Right lobe of liver (tissue), 6 donors: ENCODE measurements at places on chromosomes 2 and 18. TPM values are rescaled to one million over a fixed set of nuclear protein-coding genes. Genes with fewer than 3 reads are reported as not detected.
A peak's percentile ranks its signal among the peaks of the same experiment; 100 is the strongest.

DNA sequence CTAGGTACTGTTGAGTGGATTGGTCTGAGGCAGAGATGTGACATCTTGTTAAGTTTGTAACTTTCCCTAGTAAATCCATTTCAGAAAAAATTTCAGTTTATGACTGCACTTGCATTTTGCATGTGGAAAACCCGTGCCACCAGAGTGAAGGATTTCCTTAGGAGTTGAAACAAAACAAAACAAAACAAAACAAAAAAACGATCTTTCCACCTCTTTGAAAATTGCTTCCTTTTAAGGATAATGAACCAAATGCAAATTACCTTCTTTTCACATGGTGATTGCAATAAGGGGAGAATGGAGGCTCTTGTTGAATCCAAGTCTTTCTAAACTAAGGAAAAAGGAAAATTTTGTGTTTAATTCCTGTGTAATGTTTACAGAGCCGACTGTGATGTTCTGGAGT, 43.2 kb downstream of the PHLPP1 start:
- no peak overlapping the region for H3K27ac ChIP-seq
- H3K4me1 ChIP-seq = peaks cover 10% of the 10 kb centered on the region
- H3K4me3 ChIP-seq = no peak overlapping the region

GRCh38 chr2:17892770-17893534, 14.5 kb downstream of the KCNS3 start:
- no peak overlapping the region for H3K27ac ChIP-seq
- H3K27me3 ChIP-seq = no peaks in the 10 kb centered on the region
- H3K4me3 ChIP-seq = no peak overlapping the region
- H3K4me1 ChIP-seq = no peaks in the 10 kb centered on the region

DNA sequence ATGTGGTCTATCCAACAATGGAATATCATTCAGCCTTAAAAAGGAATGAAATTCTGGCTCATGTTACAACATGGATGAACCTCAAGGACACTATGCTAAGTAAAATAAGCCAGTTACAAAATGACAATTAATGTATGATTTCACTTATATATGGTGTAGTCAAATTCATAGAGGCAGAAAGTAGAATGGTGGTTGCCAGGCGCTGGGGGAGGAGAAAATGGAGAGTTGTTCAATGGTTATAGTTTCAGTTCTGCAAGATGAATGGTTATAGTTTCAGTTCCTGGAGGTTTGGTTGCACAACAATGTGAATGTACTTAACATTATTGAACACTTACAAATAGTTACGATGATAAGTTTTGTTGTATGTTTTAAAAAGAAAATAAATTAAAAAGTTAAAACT, 79.2 kb upstream of the IL1R2 start:
- H3K27me3 ChIP-seq = no peaks in the 10 kb centered on the region
- DNase-seq = no peak
- no peaks in the 10 kb centered on the region for H3K4me1 ChIP-seq
- no peak overlapping the region for H3K4me3 ChIP-seq

DNA sequence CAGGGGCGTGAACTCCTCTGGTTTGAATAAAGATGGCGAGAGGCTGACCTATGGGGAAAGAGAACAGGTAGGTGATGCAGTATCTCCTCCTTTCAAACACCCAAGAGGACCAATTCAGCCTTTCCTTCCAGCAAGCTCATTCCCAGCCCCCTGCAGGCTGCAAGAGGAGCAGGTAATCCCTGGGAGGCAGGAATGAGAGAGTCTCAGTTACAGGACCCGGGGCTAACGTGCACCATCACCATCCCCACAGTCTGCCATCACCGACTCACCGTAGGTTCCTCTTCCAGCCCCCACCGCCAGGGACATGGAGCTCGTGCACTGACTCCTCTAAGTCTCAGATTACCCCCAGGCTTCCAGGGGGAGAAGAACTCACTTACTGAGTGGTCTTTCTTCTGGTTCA, 26.7 kb downstream of the XDH start:
- DNase-seq = no peak
- no peaks in the 10 kb centered on the region for H3K27me3 ChIP-seq
- H3K4me3 ChIP-seq = no peak overlapping the region

- no peaks in the 10 kb centered on the region for H3K27me3 ChIP-seq
- H3K4me1 ChIP-seq = no peaks in the 10 kb centered on the region
- H3K36me3 ChIP-seq = no peaks in the 10 kb centered on the region
- no peak for DNase-seq
- H3K27ac ChIP-seq = peak overlapping the region; percentile 65
These were observed 32.4 kb upstream of the IL1R1 start for GRCh38 chr2:102110171-102110570.

DNA sequence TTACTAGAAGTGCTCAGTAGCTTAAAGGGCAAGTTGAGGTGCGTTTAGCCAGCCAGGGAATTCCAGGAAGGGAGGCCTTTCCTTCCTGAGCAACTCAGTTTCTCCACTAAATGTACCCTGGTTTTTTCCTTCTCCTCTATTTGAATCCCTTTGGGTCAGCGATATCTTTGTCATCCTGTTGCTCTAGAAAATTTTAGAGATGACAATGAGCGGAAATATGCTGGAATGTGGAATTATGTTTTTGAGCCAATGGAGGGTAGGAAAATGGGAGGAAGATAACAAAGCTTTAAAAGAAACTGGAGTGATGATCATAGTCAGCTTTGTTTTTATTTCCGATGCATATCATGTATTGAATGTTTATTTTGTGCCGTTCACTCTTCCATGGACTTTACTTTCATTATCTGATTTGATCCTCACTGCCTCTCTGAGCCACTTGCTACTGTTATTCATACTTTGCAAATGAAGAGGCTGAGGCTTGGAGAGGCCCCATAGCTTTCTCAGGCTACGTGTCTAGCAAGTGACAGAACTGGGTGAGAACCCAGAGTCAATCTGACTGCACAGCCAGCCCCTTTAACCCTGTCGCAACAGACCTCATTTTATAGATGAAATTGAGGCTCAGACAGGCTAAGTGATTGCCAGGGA, 67.3 kb downstream of the NTSR2 start:
- H3K4me3 ChIP-seq = no peak overlapping the region
- H3K27ac ChIP-seq = no peak overlapping the region
- H3K36me3 ChIP-seq = no peaks in the 10 kb centered on the region
- DNase-seq = no peak
- H3K4me1 ChIP-seq = no peaks in the 10 kb centered on the region

DNA sequence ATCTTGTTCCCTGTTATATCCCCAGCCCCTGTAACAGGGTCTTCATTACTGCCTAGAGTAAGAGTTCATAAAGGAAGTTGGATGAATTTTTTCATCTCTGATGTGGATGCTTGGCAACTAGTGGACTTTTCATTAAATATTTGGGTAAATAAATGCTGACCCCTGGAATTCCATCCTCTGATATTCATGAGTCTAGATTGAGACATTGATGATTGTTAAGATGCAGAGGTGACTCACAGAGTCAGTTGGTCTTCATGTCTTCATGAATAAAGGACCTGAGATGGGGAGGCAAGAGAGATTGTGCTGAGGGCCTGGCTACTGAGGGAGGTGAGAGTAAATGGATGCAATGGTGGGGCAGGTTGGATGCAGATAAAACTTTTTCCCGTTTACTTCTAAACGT, 132.7 kb upstream of the NT5C1B start:
- no peak for DNase-seq
- no peak overlapping the region for H3K27ac ChIP-seq
- no peaks in the 10 kb centered on the region for H3K36me3 ChIP-seq
- no peaks in the 10 kb centered on the region for H3K27me3 ChIP-seq

GRCh38 chr2:48362515-48362914, 167.4 kb upstream of the STON1 start:
- no peaks in the 10 kb centered on the region for H3K27me3 ChIP-seq
- H3K36me3 ChIP-seq = no peaks in the 10 kb centered on the region
- no peak overlapping the region for H3K27ac ChIP-seq
- no peak overlapping the region for H3K4me3 ChIP-seq
- peaks cover 5% of the 10 kb centered on the region for H3K4me1 ChIP-seq
- no peak for DNase-seq

GRCh38 chr2:12796657-12797056, 79.9 kb downstream of the TRIB2 start:
- no peak overlapping the region for H3K27ac ChIP-seq
- H3K4me3 ChIP-seq = no peak overlapping the region
- no peaks in the 10 kb centered on the region for H3K27me3 ChIP-seq

The UGT1A4 gene
- 117 TPM for total RNA-seq

The RFX8 gene
- total RNA-seq = not detected

The ABCG8 gene
- 83.0 TPM for total RNA-seq
